Stimulated activated CD8-positive, alpha-beta memory T cell treated with anti-CD3 and anti-CD28 coated beads, Interleukin-4, amount 100 ng/mL, for 1 hour (primary cell): ENCODE measurements at places on chromosomes 13 and 19.

GRCh38 chr13:112849500-112849899, 119.5 kb upstream of the MCF2L start:
- DNase-seq = no peak

DNA sequence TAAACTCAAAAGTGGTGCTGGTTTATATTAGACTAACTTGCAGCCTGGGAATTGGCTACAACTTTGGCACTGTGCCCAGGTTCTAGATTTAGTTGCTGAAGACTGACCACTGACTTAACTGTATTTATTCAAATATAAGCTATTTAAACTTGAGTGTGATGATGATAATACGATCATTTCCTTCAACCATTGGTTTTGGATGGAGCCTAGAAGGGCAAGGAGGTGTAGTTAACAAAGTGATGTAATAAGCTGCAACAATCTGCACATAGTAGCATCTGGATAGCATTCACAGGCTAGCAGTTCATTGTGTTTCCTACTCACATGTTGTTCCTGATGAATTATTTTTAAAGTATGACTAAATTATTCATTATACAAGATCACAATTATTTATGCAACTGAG, 55.2 kb upstream of the DACH1 start:
- no peak for DNase-seq

GRCh38 chr13:58946274-58946673, 1217.5 kb downstream of the DIAPH3 start:
- no peak for DNase-seq

GRCh38 chr19:49413348-49413747, 9.9 kb downstream of the PTH2 start:
- DNase-seq = no peak

DNA sequence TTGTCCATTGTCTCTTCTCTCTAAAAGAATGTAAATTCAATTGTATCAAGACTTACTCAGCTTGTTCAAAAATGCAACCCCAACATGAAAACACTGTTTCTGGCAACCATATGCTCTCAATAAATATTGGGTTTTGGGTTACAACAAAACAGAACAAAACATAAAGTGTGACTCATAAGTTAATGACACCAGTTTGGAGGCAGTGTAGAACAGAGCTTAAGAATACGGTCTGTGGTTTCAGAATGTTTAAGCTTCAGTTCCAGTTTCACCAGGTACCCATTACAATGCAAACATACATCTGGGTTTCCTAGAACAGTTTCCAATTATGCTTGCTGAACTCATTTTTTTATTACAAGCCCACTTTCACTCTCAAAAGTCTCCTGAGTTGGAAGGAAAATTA, 285.8 kb upstream of the PCDH9 start:
- no peak for DNase-seq

DNA sequence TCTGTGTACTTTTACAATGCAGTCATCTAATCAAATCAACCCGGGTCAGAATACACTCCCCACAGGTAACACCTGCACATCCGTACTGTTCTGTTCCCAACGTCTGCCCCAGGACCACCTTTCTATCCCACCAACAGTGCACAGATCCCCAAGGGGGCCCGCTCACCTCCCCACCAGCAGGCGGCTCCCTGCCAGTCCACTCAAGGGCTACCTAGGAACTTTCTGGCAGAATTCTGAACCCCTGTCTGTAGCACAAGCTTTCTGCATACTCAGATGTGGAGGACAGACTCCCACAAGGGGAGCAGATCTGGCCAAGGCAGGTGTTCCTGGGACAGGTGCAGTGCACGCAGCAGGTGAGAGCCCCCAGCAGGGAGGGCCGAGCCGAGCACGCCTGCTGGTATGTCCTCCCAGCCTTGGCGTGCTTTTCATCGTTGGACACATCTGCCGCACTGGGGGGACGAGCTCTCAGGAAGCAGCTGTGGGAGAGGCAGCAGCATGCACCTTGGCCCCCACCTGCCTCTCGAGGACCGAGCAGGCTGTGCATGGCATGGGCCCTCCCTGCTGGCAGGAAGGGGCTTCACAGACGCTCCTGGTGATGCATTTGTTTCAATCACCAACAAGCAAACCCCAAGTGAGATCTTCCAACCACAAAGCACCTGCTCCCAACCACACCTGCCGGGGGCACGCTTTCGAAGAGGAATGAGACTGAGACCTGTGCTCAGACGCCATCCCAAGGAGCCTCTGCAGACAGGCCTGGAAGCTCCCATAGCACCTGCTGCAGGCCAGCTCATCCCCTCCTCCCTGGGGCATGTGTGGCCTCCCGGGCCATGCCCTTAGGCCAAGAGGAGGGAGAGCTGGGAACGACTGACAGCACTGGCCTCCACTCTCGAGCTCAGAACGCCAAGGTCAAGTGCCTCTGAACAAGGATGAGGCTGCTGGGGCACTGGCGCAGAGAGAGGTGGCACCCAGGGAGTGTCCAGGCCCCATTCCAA, 35.9 kb downstream of the RAB20 start:
- no peak for DNase-seq

GRCh38 chr19:39409208-39410016, 2.8 kb downstream of the ZFP36 start:
- no peak for DNase-seq

DNA sequence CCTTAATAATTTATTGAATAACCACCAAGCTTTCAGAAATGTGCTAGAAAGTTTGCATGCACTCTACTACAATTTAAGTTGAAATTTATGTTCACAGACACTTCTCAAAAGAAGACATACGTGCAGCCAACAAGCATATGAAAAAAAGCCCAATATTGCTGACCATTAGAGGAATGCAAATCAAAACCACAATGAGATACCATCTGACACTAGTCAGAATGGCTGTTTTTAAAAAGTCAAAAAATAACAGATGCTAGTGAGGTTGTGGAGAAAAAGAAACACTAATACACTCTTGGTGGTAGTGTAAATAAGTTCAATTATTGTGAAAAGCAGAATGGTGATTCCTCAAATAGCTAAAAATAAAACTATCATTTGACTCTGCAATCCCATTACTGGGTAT, 308.8 kb upstream of the PCDH9 start:
- DNase-seq = no peak

DNA sequence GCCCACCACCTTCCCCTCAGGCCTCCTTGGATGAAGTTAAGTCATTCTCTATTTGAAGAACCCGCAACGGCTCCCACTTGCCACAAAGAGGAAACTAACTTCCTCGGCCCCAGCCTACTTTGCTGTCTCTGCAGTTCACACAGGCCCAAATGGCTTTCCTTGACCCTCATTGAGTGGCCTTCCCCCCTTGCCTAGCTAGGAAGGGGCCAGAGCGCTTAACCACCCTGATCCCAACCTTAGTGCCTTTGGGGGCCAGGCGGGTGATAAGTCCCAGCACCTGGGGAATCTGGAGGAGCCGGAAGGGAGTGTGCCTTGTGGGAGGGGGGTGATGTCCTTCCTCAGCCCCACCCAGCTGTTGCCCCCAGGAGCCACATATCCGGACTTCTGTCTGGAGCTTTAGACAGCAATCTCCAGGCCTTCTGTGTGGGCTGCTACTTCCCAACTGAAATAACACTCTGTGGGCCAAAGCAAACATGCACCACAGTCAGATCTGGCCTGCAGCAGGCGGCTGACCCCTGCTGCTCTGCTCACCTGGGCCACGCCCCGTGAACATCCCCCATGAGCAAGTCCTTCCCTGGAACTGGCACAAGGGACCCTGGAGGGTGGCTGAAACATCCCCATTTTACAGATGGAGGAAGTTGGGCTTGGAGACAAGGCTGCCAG, 10.5 kb downstream of the NECTIN2 start:
- DNase-seq = no peak

GRCh38 chr19:1909761-1910080, 4.5 kb downstream of the ADAT3 start:
- DNase-seq = no peak

DNA sequence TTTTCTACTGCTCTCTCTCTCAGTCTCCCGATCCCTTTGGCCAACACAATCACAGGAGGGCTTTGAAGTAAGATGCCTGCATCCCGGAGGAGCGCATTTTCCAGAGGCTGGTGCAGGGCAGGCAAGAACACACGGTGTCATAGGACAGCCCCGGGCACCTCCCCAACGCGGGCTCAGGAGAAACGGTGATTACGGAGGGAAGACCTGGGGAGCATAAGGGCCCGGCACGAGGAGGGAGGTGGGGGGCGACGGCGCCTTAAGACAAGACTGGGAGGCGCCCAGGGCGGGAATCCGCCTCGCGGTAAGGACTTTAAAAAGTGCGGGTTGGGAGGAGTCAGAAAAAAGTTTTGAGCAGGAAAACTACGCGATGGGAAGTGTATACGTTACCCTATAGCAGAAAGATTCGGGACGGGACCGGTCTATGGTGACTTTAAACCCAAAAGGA, 18.7 kb upstream of the ZNF888 start:
- DNase-seq = no peak
